ENCODE measurements at places on chromosomes 7 and 10. TPM values are rescaled to one million over a fixed set of nuclear protein-coding genes. Genes with fewer than 3 reads are reported as not detected.

GRCh38 chr10:7026818-7027217 lies 384.0 kb downstream of the SFMBT2 start:
- H3K27ac ChIP-seq: no peak overlapping the region
- H3K4me3 ChIP-seq: no peak overlapping the region
- DNase-seq: no peak
- H3K27me3 ChIP-seq: no peaks in the 10 kb centered on the region

Gene MCM7
- total RNA-seq: 74.1 TPM

Gene CDNF
- total RNA-seq: 4.0 TPM

GRCh38 chr10:17381502-17382142 lies 72.8 kb downstream of the ST8SIA6 start:
- no peaks in the 10 kb centered on the region for H3K36me3 ChIP-seq
- H3K27ac ChIP-seq: no peak overlapping the region
- H3K27me3 ChIP-seq: no peaks in the 10 kb centered on the region
- no peaks in the 10 kb centered on the region for H3K4me1 ChIP-seq
- DNase-seq: no peak

Gene LIPM
- total RNA-seq: not detected

GRCh38 chr7:150385302-150385723 lies 6.2 kb downstream of the ZNF775 start:
- no peaks in the 10 kb centered on the region for H3K27me3 ChIP-seq
- peak; percentile 44 for DNase-seq
- H3K36me3 ChIP-seq: no peaks in the 10 kb centered on the region
- H3K27ac ChIP-seq: no peak overlapping the region
- no peak overlapping the region for H3K4me3 ChIP-seq
- H3K4me1 ChIP-seq: no peaks in the 10 kb centered on the region

DNA sequence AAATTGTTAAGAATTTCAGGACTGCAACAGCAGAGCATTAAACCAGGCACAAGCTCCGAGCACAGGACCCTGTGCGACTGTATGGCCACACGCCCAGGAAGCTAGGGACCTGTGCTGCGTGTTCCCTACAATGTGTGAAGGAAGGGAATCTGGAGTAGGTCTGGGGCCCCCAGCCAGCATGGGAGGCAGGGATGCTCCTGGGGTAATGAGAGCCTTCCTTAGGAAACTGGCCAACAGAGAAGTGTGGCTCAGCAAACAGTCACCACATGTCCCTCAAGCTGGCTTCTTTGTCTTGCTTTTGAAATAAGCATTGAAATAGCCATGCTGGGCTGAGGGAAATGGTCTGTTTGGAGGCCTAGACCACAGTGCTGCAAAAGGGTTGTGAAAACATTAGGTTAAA lies 8.2 kb downstream of the BLNK start:
- H3K27ac ChIP-seq: peak overlapping the region; percentile 71
- no peaks in the 10 kb centered on the region for H3K27me3 ChIP-seq
- DNase-seq: no peak
- H3K36me3 ChIP-seq: no peaks in the 10 kb centered on the region
- no peak overlapping the region for H3K4me3 ChIP-seq
- no peaks in the 10 kb centered on the region for H3K4me1 ChIP-seq

Gene VIPR2
- 1.5 TPM for total RNA-seq

DNA sequence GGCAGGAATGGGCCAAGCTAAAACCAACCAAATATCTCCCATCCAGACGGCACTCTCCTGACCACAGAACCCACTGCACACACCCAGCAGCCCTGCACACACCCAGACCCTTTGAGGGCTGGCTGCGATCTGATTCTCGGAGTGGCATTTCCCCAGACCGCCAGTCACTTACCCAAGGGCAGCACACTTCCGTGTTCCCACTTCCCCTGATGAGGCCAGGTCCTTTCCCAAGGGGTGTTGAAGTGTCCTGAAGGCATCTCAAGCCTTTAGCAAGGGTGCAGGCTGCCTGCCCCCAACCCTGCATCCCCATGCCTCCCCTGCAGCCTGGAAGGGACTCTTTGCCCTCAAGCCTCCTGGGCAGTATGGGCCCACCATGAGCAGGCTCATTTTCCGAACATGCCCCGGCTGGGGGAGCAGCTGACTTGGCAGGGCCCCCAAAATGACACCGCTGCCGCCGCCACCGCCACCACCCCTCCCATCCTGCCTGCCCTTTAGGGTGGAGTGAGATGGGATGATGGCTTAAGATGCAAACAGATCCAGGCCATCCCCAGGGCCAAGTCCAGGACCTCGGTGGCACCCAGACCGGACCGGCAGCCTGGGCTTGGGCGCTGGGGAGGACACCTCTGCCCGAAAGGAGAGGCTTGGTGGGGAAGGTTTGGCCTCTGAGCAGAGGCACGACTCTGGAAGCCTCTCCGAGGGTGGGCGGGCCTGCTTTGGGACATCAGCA lies 159.8 kb downstream of the NRF1 start:
- H3K4me1 ChIP-seq: no peaks in the 10 kb centered on the region
- H3K36me3 ChIP-seq: no peaks in the 10 kb centered on the region
- no peak overlapping the region for H3K27ac ChIP-seq
- no peak for DNase-seq
- no peak overlapping the region for H3K4me3 ChIP-seq

DNA sequence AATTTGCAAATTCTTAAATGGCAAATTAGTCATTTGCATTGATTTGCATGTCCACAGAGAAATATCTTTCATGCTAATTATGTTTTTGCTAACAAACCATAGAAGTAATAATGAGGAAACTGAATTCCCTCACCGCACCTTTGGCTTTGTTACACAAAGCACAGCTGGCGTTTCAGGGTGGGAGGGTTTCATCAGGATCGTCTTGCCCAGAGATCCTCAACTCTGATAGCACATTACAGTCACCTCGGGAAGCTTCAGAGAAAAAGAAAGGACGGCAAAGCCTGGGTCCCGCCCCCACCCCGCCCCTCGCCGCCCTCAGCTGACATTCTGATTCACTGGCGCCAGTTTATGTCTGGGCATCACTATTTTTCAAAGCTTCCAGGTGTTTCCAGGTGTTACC lies 119.4 kb downstream of the PTPRN2 start:
- H3K36me3 ChIP-seq: no peaks in the 10 kb centered on the region
- no peaks in the 10 kb centered on the region for H3K27me3 ChIP-seq
- no peak for DNase-seq
- no peaks in the 10 kb centered on the region for H3K4me1 ChIP-seq
- H3K27ac ChIP-seq: no peak overlapping the region

GRCh38 chr7:157918326-157919080 lies 581.7 kb downstream of the DNAJB6 start:
- DNase-seq: no peak
- no peak overlapping the region for H3K4me3 ChIP-seq
- H3K27me3 ChIP-seq: no peaks in the 10 kb centered on the region
- no peaks in the 10 kb centered on the region for H3K4me1 ChIP-seq
- no peaks in the 10 kb centered on the region for H3K36me3 ChIP-seq
- H3K27ac ChIP-seq: no peak overlapping the region

Gene MSMB
- total RNA-seq: not detected

DNA sequence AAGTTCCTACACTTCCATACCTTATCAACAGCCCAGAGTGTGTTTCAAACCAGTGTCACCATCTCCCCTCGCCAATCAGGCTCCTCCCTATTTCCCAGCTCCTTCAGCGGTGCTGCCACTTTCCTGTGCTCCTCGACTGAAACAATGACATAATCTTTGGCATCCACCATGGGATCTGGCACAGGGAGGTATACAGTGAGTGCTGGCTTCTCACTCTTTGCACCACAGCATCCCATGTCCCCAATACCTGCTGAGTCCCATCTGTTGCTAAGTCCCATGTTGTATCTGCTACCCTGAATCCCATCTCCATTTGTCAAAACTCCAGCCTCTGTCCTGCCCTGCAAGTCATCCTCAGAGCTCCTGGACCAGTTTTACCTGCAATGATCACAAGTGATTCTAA lies 15.4 kb downstream of the PAXIP1 start:
- no peak overlapping the region for H3K27ac ChIP-seq
- H3K36me3 ChIP-seq: no peaks in the 10 kb centered on the region
- no peaks in the 10 kb centered on the region for H3K27me3 ChIP-seq
- DNase-seq: no peak
- no peak overlapping the region for H3K4me3 ChIP-seq
- H3K4me1 ChIP-seq: no peaks in the 10 kb centered on the region

DNA sequence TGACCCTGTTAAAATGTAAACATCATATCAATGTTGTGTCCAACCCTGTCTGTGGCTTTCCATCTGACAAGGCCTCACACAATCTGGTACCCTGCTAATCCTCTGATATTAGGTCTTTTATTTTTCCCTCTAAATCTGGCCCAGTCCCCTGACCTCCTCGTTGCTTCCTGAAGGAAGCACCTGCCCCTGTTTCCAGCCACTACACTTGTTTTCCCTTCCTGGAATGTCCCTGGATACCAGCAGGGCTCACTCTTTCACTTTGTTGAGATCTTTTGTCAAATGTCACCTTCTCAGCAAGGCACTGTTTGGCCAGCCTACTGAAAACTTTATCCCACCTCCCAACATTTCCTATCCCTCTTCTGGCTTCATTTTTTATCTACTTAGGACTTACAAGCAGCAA lies 2.1 kb downstream of the SAMD9L start:
- no peak for DNase-seq
- H3K27me3 ChIP-seq: no peaks in the 10 kb centered on the region
- H3K4me1 ChIP-seq: no peaks in the 10 kb centered on the region
- H3K36me3 ChIP-seq: no peaks in the 10 kb centered on the region

Gene RADIL
- total RNA-seq: 6.6 TPM

Gene SLIT1
- total RNA-seq: 0.28 TPM

Gene ZMIZ1
- 68.0 TPM for total RNA-seq
